ENCODE measurements at places on chromosomes 2 and 18.

- H3K4me1 ChIP-seq: peaks cover 54% of the 10 kb centered on the region
- H3K36me3 ChIP-seq: peaks cover 34% of the 10 kb centered on the region
- peak; percentile 80 for DNase-seq
- no peaks in the 10 kb centered on the region for H3K27me3 ChIP-seq
- peak overlapping the region; percentile 95 for H3K27ac ChIP-seq
Measured at GRCh38 chr2:197498937-197499593, 575 bp downstream of the HSPD1 start.

GRCh38 chr2:148557844-148558436, 86.6 kb upstream of the EPC2 start:
- no peak for DNase-seq
- H3K4me1 ChIP-seq: no peaks in the 10 kb centered on the region
- no peak overlapping the region for H3K4me3 ChIP-seq
- no peaks in the 10 kb centered on the region for H3K27me3 ChIP-seq
- H3K36me3 ChIP-seq: no peaks in the 10 kb centered on the region

DNA sequence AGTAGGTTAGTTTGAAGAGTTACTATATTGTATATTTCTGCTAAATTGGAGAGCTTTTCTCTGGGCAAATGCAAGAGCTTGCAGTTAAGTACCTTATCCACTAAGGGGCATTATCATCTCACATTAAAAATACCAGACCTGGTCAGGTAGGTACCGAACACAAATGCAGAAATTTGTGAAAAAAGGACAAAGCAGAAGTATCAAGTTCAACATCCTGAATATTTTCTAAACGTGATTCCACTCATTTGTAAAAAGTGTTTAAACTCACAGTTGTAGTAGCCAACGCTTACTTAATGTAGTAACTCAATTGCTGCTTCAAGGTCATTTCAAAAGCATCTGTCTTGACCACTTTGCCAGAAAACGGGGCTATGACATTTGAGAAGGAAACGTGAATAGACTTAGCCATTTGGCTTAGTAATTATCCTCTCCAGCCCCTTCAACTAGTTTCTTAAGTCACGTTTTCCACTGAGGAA, 52.1 kb downstream of the CYRIA start:
- H3K27me3 ChIP-seq: no peaks in the 10 kb centered on the region
- peaks cover 19% of the 10 kb centered on the region for H3K4me1 ChIP-seq
- H3K4me3 ChIP-seq: no peak overlapping the region
- H3K27ac ChIP-seq: no peak overlapping the region
- no peaks in the 10 kb centered on the region for H3K36me3 ChIP-seq

DNA sequence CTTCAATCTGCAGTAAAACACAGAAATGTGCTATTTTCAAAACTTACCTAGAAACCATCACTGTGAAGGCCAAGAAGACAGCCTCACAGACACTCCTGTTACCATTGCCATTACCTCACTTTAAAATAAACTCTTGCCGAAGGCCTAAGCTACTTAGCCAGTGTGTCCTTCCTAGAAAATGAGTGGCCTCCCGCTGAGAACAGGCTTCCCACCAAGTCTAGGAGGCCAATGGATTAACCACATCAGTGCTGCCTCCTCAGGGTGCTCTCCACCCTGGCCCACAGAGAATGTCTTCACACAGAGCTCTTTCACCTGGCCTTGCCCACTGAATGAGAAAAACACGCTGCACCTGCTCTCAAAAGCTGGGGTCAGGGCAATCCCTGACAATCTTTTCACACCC, 47.5 kb downstream of the L3MBTL4 start:
- H3K27me3 ChIP-seq: no peaks in the 10 kb centered on the region
- DNase-seq: no peak
- H3K27ac ChIP-seq: no peak overlapping the region
- H3K4me1 ChIP-seq: peaks cover 15% of the 10 kb centered on the region
- no peaks in the 10 kb centered on the region for H3K36me3 ChIP-seq
- H3K4me3 ChIP-seq: no peak overlapping the region

DNA sequence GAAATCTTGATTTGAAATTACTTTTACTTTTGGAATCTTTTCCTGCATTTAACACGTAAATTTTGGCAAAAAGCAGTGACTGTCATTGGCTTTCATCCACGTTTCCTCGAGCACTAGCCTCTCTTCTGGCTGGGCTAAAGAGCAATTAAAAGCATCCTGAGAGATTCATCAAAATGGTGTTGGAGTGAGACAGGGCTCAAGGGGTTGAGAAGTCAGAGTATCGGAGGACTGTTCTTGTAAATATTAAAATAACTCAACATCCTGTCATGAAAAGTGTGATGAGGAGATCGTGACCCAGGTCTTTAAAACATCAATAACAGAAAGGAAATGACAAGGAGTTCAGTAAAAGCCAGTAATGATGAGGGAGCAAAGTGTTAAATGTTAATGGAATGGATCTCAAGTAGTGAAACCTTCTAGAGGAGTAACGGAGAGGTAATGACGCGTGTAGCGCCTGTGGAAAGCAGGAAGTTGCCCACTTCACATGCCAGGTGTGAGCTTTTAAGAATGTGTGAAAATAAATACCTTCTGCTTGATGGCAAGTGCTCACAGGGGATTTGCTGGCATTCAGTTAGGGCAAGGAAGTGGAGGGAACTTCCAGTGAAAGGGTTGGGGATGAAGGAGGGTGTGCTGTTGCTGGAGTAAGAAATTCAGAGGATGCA, 754.4 kb downstream of the ADCYAP1 start:
- no peak overlapping the region for H3K4me3 ChIP-seq
- DNase-seq: no peak
- H3K27ac ChIP-seq: no peak overlapping the region
- no peaks in the 10 kb centered on the region for H3K36me3 ChIP-seq
- H3K4me1 ChIP-seq: no peaks in the 10 kb centered on the region

- no peak overlapping the region for H3K27ac ChIP-seq
- no peak for DNase-seq
- H3K4me3 ChIP-seq: no peak overlapping the region
- peaks cover 6% of the 10 kb centered on the region for H3K4me1 ChIP-seq
- no peaks in the 10 kb centered on the region for H3K36me3 ChIP-seq
Measured at GRCh38 chr2:101692041-101692440, 5.5 kb upstream of the MAP4K4 start.
